ENCODE measurements at places on chromosomes 11 and 22. TPM values are rescaled to one million over a fixed set of nuclear protein-coding genes. Genes with fewer than 3 reads are reported as not detected.

F2 gene
- not detected for total RNA-seq

RAG2 gene
- not detected for total RNA-seq

SCGB1A1 gene
- total RNA-seq, result not detected

TEX54 gene
- total RNA-seq, result not detected

ANO1 gene
- not detected for total RNA-seq

Measured in M059J (cell line).